Hindlimb muscle (tissue), 1 donor: ENCODE measurements at places on chromosomes 13 and 19.
A peak's percentile ranks its signal among the peaks of the same experiment; 100 is the strongest.

DNA sequence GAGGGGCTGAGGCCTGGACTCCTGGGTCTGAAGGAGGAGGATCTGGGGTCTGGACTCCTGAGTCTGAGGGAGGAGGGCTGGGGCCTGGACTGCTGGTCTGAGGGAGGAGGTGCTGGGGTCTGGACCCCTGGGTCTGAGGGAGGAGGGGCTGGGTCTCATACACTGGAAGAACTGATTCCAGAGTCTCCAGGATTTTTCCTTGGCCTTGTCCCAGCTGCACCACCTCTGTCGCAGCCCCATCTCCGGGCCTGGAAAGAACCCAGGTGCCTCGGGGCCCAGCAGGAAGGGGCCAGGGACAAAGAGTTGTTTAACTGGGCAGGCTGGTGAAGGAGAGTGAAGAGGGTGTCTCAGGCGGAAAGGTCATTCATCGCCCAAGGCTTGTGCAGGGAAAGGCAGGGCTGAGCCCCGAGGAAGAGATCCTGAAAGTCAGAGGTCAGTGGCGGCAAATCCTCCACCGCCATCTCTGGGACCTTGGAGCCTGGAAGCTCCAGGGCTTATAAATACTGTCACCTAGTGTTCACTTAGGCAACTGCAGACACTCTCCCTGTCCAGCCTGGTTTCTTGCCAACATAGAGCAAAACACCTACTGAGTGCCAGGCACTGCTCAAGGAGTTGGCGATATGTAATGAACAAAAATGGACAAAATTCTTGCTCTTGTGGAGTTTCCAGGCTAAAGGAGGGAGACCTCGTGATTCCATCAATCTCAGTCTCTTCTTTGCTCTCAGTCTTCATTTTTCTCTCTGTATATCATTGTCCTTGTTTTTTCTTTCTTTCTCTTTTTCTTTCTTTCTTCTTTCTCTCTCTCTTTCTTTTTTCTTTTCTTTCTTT lies 4.4 kb upstream of the KCNN4 start:
- DNase-seq = peak; percentile 51

DNA sequence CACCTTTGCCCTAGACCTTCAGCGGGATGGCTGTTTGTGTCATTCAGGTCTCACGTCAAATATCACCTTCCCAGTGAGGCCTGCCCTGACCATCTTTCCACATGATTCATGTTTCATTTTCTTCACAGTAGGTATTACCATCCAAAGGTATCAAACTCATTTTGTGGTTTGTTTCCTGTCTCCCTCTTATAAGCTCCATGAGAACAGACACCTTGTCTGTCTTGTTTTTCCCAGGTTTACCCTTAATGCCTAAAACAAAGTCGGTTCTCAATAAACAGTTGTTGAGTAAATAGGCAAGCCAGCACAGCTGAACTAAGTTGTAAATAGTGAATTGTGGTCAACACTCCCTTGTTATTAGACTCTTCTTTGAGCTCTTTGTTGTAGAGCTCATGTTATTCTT lies 122.6 kb upstream of the GJB6 start:
- no peak for DNase-seq

DNA sequence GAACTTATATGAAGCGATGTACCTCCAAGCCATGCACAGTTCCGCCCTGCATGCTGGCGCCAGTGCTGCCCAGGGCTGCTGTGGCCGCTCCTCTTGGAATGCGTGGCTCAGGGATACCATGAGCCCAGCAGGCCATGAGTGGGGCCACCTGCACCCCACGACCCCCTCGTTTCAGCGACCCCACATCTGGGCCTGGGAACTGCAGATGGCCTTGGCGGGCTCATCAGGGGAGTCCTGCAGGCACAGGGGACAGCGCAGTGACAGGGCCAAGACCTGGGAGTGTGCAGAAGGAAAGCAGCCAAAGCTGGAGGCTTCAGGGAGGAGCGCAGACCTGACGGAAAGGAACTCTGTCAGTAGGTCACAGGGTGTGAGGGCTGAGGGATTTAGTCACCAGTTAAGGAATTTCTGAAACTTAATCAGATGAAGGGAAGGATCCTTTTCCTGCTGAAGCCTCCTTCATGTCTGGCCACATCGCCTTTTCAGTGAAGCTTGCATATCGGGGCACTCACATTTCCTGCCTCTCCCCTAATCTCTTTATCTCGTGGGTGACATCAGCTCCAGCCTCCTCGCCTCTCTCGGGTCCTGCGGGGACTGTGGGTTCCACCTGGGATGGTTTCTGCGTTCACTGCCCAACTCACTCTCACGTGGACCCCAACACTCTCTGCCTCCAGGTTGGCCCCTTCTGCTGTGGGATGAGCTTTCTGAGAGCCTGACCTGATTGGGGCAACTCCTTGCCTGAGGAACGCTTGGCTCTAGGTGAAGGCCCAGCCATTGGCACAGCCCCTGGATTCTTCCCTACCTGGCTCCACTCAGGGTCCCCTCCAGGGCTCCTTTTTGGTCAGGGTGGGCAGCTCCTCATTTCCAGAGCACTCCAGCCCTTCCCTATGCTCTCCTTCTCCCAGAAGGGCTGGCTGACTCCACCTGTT lies 123.5 kb downstream of the CRYL1 start:
- DNase-seq = no peak

- no peak for DNase-seq
These were observed 239.8 kb downstream of the COG6 start for GRCh38 chr13:39895254-39895653.

GRCh38 chr13:113646921-113647340 lies 11.1 kb downstream of the ATP4B start:
- no peak for DNase-seq

DNA sequence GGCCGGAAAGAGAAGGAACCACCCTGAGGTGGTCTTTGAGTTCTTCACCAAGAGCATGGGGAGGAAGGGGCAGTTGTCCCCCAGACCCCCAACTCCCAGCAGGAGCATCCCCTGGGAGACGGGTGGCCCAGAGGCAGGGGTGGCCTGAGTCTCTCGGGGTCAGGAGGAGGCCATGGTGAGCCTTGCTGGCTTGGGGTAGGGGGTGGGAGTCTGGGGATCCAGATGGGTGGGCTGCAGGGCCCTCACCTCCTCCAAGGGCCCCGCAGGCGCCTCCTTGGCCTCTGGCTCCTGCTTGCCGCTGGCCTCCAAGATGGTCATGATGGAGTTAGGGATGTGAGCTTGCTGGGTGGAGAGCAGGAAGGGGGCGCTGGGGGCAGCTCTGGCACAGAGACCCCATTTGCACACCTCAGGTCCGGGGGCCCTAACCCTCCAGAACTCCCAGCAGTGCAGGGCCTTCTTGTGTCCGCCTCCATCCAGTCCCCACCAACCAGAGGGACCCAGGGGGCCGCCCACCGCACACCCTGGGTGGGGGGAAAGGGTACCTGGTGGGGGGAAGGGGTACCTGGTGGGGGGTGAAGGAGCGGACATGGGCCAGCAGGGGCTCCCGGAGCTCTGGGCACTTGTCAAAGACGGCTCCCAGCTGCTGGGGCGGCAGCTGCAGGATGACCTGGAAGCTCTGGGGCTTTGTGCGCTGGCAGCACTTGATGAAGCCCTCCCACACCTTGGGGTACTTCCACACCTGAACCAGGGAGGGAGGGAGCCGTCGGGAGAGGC lies 1.3 kb upstream of the RSPH6A start:
- DNase-seq = no peak

GRCh38 chr19:41367848-41368301 lies 3.9 kb upstream of the B9D2 start:
- DNase-seq = no peak

DNA sequence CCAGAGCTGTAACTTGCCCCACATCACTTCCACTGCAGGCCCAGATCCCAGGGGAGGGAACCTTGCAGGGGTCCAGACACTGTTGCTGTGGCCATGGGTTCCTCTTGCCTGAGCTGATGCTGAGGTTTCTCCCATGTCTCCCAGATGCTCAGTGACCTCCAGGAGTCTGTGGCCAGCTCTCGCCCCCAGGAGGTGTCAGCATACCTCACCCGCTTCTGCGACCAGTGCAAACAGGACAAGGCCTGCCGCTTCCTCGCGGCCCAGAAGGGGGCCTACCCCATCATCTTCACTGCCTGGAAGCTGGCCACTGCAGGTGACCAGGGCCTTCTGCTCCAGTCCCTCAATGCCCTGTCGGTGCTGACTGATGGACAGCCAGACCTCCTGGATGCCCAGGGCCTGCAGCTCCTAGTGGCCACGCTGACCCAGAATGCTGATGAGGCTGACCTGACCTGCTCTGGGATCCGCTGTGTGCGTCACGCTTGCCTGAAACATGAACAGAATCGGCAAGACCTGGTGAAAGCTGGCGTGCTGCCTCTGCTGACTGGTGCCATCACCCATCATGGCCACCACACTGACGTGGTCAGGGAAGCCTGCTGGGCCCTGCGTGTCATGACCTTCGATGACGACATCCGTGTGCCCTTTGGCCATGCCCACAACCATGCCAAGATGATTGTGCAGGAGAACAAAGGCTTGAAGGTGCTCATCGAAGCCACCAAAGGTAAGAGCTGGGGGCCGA lies 12.1 kb upstream of the SLC25A42 start:
- DNase-seq = no peak

DNA sequence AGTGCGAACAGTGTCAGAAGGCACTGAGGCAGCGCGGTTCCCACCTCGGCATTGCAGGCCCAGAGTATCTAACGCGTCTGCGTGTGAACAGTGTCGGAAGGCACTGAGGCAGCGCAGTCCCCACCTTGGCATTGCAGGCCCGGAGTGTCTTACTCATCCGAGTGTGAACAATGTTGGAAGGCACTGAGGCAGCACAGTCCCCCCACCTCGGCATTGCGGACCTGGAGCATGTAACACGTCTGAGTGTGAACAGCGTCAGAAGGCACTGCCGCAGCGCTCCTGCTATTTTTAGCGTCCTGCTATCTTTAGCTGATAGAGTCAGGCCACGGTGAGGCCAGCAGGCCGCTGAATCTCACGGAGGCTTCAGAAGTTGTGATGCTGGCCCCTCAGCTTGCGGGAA lies 39.6 kb downstream of the ATP11A start:
- no peak for DNase-seq

DNA sequence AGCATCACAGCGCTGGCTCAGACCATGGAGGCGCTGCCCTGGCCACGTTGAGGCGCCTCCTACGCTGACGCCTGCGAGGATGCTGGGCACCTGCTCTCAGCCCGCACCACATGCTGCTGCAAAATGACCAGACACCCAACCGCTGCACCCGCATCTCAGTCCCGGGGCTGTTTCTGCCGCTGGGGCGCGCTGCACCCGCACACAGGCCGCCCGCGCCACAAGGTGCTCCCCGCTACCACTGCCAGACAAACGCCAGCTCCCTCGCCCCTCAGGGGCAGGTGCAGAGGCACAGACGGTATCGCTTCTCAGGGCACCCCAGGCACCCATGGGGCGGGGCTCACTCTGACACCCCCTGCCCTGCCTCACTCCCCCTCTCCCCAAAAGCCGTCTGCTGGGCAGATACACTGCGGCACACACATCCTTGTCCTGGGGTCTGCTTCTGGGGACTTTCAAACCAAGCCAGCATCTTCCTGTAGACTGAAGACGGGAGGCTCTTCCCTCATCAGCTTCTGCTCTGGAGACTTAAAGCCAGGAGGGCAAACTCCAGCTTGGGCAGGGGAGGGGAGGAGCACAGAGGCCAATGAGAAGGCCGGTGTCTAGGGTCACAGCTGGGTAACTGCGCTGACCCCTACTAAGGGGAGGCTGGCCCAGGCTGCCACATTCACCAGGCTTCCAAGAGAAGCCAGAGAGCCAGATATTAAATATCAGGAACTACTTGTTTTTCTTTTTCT lies 16.3 kb downstream of the CHERP start:
- no peak for DNase-seq

GRCh38 chr13:36822785-36823184 lies 3.8 kb downstream of the RFXAP start:
- DNase-seq = no peak

GRCh38 chr19:7360393-7360984 lies 11.8 kb downstream of the ARHGEF18 start:
- no peak for DNase-seq

- no peak for DNase-seq
These were observed 1.4 kb downstream of the UHRF1 start for GRCh38 chr19:4910594-4911281.

- no peak for DNase-seq
These were observed 88.4 kb upstream of the ZNF492 start for GRCh38 chr19:22545751-22546150.

GRCh38 chr19:1699386-1699785 lies 47.0 kb upstream of the TCF3 start:
- DNase-seq = no peak

DNA sequence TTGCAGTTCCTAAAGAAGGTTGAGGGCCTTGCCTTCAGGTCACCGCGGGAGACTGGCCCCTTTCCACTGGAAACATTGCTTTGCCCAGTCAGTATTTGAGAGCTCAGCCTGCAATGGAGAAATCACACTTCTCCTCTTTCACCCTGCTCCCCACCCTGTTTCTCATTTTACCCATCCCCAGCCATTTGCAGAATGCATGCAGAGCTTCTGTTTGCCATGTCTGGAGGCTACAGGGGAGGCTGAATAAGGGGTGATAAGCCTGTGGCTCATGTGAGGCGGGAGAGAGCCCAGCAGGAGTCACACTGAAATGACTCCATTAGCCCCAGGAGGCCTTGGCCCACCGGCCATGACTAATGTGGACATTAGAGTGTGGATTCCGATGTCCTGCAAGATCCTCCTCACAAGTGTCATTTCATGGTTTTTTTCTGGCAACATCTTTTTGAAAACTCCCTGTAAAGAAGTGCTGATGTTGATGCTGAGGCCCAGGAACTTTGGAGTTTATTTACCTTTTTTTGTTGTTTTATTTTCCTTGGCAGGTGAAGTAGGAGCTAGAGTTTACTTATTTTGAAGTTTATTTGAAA lies 6.3 kb downstream of the SPINT2 start:
- no peak for DNase-seq

DNA sequence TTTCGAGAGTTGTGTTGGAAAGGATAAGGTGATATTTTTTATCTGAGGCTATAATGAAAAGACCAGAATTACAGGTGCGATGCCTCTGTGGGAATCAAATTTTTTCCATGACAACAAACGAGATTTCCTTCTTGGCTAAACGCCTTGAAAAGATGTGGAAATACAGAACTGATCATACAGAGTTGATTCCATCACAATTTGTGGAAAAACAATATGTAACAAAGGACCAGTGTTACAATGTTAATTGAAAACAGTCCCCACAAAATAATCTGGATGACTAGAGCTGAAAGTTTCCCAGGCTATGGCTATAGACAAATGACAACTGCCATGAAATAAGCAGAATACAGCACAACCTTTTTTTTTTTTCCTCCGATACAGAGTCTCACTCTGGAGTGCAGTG lies 628.9 kb downstream of the DIAPH3 start:
- peak; percentile 28 for DNase-seq

- DNase-seq = no peak
These were observed 66.6 kb upstream of the OLFM4 start for GRCh38 chr13:52961987-52962386.

- peak; percentile 32 for DNase-seq
These were observed 141.0 kb downstream of the POSTN start for GRCh38 chr13:37457612-37458011.

- DNase-seq = no peak
These were observed 17.7 kb upstream of the PTPRS start for GRCh38 chr19:5358173-5358800.

- DNase-seq = no peak
These were observed 129.5 kb upstream of the MCF2L start for GRCh38 chr13:112839356-112840105.
